ENCODE measurements at places on chromosomes 13 and 19.

- DNase-seq, result no peak
Observed at GRCh38 chr13:31245598-31246373, 46.0 kb downstream of the B3GLCT start.

DNA sequence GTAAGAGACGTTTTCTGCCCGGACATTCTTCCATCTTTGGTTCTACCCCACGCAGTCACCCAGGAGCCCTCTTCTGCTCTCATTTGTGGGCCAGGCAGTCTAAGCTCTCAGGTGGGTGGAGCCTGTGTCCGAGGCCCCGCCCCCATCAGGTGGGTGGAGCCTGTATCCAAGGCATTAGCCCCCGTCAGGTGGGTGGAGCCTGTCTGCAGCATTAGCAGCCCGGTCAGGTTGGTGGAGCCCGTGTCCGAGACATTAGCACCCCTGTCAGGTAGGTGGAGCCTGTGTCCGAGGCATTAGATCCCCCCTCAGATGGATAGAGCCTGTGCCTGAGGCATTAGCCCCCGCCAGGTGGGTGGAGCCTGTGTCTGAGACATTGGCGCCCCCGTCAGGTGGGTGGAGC is 45.5 kb upstream of the C13orf46 start:
- peak; percentile 11 for DNase-seq

DNA sequence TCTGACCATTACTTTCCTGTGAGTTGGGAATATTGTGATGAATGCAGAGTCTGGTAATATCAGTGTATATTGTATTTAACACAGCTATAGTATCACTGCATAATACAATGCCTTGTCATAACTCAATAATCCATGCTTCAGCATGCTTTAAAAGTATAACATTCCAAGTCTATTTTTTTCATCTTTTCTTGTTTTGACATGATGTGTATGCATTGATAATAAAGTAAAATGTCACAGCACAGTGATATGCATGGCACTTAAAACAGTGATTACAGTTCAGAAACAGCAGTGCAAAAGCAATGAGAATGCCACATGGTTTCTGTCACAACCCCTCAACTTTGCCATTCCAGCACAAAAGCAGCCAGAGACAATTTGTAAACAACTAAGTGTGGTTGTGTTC is 17.8 kb downstream of the KATNAL1 start:
- DNase-seq, result no peak

- DNase-seq, result no peak
Observed at GRCh38 chr19:19624032-19624570, 3.9 kb downstream of the LPAR2 start.

GRCh38 chr13:102318233-102318632 is 83.6 kb downstream of the FGF14 start:
- DNase-seq, result no peak
